ENCODE measurements at places on chromosomes 2 and 18. TPM values are rescaled to one million over a fixed set of nuclear protein-coding genes. Genes with fewer than 3 reads are reported as not detected.

The PMAIP1 gene
- 1.6 TPM for total RNA-seq

The GMCL1 gene
- total RNA-seq = 26.8 TPM

The SERPINB2 gene
- not detected for total RNA-seq

The GPBAR1 gene
- total RNA-seq = 1.6 TPM

The EIF4E2 gene
- 63.3 TPM for total RNA-seq

The PRPF40A gene
- 164 TPM for total RNA-seq

The DSG4 gene
- 0.26 TPM for total RNA-seq

The EMX1 gene
- not detected for total RNA-seq

The MOCOS gene
- 0.95 TPM for total RNA-seq

The TMEM198 gene
- total RNA-seq = 2.0 TPM

The LYPD1 gene
- 0.79 TPM for total RNA-seq

The TXNDC2 gene
- total RNA-seq = not detected

The GAL3ST2 gene
- not detected for total RNA-seq

The PTGR3 gene
- total RNA-seq = 20.8 TPM

The NFATC1 gene
- total RNA-seq = 11.3 TPM

The PCARE gene
- 0.16 TPM for total RNA-seq

The TANK gene
- total RNA-seq = 110 TPM

The INHBB gene
- total RNA-seq = 0.74 TPM

The TMEM169 gene
- total RNA-seq = 0.85 TPM

The XDH gene
- 2.1 TPM for total RNA-seq

The NTSR2 gene
- total RNA-seq = not detected

The FBXO48 gene
- total RNA-seq = 1.2 TPM

The RTKN gene
- total RNA-seq = 18.0 TPM

The STRADB gene
- total RNA-seq = 43.0 TPM

The CCDC102B gene
- total RNA-seq = 114 TPM

The LIMS2 gene
- 18.7 TPM for total RNA-seq

The DSC1 gene
- 0.16 TPM for total RNA-seq

The AQP12A gene
- not detected for total RNA-seq

The POTEI gene
- 0.05 TPM for total RNA-seq

The SKA1 gene
- total RNA-seq = 11.5 TPM

The C2orf15 gene
- total RNA-seq = 1.5 TPM

The UGT1A5 gene
- total RNA-seq = 0.79 TPM

Data from urinary bladder (tissue), 4 donors.